Keratinocyte (primary cell): ENCODE measurements at places on chromosomes 12 and 14. TPM values are rescaled to one million over a fixed set of nuclear protein-coding genes. Genes with fewer than 3 reads are reported as not detected.

GRCh38 chr12:115830633-115831032 is 446.9 kb downstream of the MED13L start:
- DNase-seq: no peak

C12orf60 gene
- polyA plus RNA-seq: 1.3 to 3.2 TPM (median 2.4 TPM) in 3 replicates

- DNase-seq: no peak
These were observed 14.7 kb upstream of the CDH24 start for GRCh38 chr14:23071921-23072539.

KLHL33 gene
- polyA plus RNA-seq: not detected in 3 replicates

- DNase-seq: no peak
These were observed 553.7 kb upstream of the LMO3 start for GRCh38 chr12:17159506-17160300.

GRCh38 chr14:49783394-49784014 is 15.6 kb downstream of the KLHDC2 start:
- DNase-seq: no peak

LTB4R gene
- 8.6 to 20.4 TPM (median 14.6 TPM) in 3 replicates for polyA plus RNA-seq

GRCh38 chr12:118061873-118062843 is 1.2 kb upstream of the WSB2 start:
- DNase-seq: no peak

SLC2A13 gene
- 0.70 to 1.1 TPM (median 0.93 TPM) in 3 replicates for polyA plus RNA-seq

PRICKLE1 gene
- polyA plus RNA-seq: 2.0 to 7.6 TPM (median 3.5 TPM) in 3 replicates

DNA sequence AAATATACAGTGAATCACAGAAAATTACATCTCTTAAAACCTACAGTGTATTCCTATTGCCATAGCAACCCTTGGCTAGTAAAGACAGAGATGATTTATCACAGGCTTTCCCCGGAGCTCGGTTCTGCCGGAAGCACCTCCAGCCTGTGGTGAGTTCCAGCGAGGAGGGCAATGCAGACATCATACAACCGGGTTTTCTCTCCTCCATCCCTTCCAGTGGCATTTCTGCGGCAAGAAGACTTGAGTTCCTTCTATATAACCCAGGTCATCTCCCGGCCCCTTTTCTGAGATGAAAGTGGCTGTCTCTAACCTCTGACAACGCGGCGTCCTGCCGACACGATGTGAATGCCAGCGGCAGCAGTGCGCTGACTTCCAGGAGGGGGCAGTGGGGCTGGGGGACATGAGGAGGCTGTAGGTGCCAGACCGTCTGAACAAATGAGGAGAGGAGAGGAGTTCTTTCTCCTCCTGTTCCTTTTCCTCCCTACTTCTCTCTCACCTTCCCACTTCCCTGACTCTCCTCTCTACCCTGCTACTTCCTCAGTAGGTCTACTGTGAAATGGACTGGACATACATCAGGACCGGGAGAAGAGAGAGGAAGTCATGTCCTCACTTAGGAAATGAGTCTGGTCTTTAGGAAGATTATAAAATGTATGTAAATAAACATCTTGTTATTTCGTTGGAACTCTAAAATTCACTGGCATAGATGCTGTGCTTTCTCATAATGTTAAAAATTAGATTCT is 68.6 kb upstream of the MAX start:
- DNase-seq: no peak

GRCh38 chr12:1297639-1298175 is 296.7 kb downstream of the FBXL14 start:
- DNase-seq: no peak
